AML-193 (cell line): ENCODE measurements at places on chromosomes 13 and 19.

DNA sequence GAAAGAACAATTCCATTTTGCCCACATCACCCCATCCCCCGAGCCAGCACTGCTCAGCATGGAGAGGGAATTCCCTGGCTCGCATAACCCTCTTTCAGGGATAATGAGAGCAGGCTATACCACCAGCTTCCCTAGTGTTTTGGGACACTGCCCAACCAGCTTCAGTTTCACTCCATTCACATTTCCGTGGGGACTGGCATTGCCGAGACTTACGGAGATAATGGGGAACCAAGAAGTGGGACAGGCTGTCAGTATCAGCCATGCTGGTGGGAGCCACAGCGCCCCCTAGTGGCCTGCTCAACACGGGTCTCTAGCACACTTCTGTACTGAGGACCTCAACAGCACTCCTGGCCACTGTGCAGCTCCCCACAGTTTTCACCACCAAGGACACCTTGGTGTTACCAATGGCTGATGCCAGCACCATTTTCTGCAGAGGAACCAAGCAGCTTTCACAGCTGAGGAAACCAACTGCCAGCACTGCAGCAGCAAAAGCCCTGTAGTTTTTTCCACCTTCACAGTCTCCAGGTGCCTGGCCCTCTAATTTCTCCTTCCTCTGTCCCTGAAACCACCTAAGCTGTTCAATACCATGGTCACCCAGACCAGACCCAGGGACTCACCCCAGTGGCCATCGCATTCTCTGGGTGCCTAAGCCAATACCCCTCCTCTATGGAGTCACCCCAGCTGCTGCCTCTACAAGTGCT is 23.7 kb downstream of the SLC6A16 start:
- DNase-seq, result peak; percentile 70

GRCh38 chr19:33325920-33326319 is 23.6 kb upstream of the CEBPA start:
- DNase-seq, result no peak

GRCh38 chr19:52640916-52641315 is 2.8 kb upstream of the ZNF83 start:
- no peak for DNase-seq

GRCh38 chr13:71210861-71211260 is 656.1 kb downstream of the DACH1 start:
- no peak for DNase-seq

DNA sequence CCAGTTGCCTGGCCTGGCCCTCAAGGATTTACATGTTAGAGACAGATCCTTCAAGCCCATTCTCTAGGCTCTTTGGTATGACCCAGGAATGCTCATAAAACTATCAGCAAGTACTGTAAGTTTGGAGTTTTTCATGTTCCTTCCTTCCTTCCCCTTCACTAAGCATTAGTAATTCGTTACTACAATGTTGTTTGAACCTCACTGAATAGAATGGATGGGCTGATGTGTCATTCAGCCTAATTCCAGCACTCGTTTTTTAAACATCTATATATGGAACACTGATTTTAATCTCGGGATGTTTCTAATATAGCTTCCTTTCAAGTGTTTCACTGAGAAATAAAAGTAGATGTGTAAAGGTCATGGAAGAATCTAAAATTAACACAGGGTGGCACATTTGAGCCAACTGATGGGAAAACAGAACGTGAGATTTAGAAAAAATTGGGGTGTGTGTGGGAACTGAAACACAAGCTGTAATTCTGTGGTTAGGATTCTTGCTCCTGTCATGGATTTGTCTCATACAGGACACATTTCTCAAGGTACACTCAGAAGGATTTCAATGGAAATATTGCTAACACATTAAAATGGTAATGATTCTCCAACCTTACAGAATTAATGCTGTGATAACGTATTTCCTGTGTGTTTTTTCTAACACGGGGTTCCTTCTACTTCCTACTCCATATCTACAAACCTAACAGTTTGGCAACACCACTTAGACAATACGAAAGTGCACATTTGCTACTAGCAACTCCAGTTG is 93.4 kb downstream of the FLT1 start:
- DNase-seq, result peak; percentile 33

DNA sequence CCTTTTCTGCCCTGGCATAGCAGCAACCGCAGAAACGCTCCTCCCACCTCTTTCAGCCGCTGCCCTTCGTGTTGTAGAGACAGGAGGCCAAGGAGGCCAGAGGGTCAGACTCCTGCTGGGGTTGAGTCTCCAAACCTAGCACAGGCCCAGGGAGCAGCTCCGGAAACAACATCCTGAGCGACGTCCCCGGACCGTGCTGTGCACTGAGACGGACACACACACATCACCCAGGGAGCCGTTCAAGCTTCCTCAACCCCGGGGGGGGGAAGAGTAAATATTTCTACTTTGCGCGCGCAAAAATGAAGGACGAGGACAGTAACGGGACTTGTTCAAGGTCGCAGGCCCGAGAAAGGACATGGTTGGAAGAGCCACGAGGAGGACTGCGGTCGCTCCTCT is 657 bp downstream of the ZNF550 start:
- peak; percentile 36 for DNase-seq

- DNase-seq, result no peak
Measured at GRCh38 chr19:50252111-50252886, 48.9 kb downstream of the MYH14 start.

GRCh38 chr13:40568246-40569023 is 98.0 kb downstream of the FOXO1 start:
- DNase-seq, result no peak

- DNase-seq, result no peak
Measured at GRCh38 chr13:25901460-25902376, 150.1 kb downstream of the SHISA2 start.

DNA sequence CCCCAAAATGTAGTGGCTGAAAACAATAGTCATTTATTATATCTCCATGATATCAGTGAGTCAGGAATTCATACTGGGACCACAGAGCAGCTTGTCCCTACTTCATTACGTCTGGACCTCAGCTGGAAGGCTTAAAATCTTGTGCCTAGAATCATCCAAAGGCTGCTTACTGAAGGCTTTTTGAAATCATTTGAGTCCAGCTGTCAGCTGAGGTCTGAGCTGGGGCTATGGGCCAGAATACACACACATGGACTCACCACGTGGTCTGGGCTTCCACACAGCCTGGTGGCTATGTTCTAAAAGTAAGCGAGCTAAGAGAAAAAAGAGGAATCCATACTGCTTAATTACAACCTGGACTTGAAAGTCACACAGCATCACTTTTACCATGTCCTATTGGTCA is 209.2 kb downstream of the KCTD12 start:
- no peak for DNase-seq
